ENCODE measurements at places on chromosomes 7 and 10. TPM values are rescaled to one million over a fixed set of nuclear protein-coding genes. Genes with fewer than 3 reads are reported as not detected.

FZD8 gene
- 3.8 TPM for total RNA-seq

- no peak for DNase-seq
Measured at GRCh38 chr7:108118959-108119358, 11.2 kb downstream of the LAMB4 start.

MYH16 gene
- not detected for total RNA-seq

METTL27 gene
- 2.5 TPM for total RNA-seq

DNA sequence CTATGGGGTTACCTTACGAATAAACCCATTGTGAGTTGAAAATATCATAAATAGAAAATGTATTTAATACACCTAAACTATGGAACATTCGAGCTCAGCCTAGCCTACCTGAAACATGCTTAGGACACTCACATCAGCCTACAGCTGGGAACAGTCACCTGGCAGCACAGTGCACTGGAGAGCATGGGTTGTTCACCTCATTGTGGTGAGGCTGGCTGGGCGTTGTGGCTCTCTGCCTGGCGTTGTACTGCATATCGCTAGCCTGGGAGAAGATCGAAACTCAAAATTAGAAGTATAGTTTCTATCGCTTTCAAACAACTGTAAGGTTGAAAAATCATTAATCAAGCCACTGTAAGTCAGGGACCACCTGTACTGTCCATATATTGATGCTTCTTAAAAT is 17.3 kb upstream of the HBP1 start:
- no peak for DNase-seq

DNA sequence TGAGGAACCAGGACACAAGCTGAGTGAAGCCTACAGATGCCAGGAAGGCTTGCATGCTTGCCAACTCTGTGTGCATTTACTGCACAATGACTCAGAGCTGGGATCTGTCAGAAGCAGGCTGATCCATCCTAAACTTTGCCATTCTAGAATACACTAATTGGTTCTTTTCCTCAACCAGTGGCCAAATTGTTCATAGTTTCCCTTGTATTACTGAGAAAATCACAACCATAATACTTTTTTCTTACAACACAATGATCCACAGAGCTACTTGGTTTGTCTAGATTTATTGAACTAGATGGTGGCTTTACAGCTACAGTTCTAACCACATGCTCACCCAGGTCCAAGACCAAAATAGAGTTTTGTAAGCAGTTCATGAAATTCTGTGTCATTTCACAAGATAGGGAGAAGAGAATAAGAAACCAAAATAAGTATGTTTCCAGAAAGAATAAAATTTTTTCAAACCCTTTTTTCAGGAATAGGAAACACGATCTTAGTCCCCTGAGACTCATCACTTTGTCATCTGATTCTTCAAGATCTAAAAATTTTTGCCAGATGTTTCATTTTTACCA is 21.0 kb upstream of the LRRC17 start:
- DNase-seq = no peak

DNA sequence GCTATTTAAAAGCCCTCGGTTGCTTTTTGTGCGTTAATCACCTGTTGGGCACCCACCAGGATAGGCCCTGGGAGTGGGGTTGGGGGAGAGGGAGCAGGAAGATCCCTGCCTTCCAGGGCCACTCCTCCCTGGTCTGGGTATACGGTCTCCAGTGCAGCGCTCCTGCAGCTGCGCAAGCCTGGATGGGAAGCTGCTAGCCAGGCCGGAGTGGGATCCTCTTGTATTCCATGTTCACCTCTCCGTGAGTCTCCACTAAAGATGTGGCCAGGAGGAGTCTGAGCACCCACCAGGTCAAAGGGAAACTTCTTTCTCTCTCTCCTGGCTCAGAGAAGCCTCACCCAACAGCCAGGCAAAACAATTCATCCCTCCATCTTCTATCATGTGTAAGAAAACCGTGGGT is 78.8 kb upstream of the ANLN start:
- DNase-seq = no peak

DNA sequence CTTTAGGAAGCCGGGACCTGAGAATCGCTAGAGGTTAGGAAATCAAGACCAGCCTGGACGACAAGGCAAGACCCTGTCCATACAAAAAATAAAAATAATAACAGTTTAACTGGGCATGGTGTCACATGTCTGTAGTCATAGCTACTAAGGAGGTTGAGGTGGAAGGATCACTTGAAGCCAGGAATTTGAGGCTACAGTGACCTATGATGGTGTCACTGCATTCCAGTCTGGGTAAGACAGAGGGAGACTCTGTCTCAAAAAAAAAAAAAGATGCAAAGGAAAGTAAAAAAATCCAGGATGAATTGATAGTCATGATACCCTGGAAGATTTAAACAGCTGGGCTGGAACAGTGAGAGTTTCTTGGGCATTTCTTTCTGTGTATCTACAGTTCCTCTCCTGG is 463.2 kb downstream of the GALNT17 start:
- no peak for DNase-seq

GRCh38 chr7:23285657-23286646 is 13.2 kb upstream of the MALSU1 start:
- DNase-seq = no peak

GRCh38 chr10:2759233-2759632 is 308.1 kb upstream of the PFKP start:
- no peak for DNase-seq

GRCh38 chr10:26741368-26741767 is 43.9 kb downstream of the PDSS1 start:
- DNase-seq = no peak

DNA sequence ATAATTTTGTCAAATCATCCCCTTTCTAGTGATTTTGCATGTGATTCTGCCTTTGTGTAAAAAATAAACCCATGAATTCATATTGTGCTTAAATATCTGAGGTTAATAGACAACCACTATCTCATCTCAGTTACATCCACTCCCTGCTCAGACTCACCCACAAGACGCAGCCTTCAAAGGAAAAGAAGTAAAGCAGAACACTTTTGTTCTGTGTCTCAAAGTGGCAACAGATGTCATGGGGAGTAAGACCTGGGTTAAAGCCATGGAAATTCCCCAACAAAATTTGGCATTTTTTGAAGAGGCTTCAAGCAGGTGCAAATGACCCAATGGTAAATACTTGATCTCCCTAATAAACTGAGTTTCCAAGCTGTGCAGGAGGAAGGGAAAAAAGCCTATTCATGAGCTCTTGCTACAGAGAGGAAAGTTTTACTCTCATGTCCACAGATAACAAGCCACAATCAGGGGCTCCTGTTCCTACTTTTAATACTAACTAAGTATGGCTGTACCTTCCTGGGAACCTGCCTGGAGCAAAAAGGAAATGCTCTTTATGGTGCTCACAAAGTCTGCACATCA is 4.7 kb downstream of the CYP3A7 start:
- no peak for DNase-seq

MYO3A gene
- not detected for total RNA-seq

MYOF gene
- 74.3 TPM for total RNA-seq

GRCh38 chr7:29606287-29606721 is 42.7 kb downstream of the PRR15 start:
- DNase-seq = no peak

CDK1 gene
- 1.9 TPM for total RNA-seq

DNA sequence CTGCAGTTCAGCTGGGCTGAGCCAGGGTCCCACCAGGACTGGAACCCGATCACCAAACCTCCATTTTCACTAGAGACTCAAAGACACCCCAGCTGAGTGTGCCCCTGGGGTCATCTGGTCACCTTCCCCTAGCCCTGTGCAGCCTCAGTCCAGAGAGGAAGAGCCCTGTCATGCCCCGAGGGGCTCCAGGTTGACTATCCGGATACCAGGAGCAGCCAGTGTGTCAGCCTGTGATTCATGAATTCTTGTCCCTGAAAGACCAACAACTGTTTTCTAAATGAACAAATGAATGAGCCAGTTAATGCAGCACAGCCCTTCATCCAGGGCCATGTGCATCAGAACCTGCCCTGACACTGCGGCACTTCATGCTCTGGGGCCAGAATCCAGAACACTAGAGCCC is 201.9 kb upstream of the TCERG1L start:
- DNase-seq = no peak

GRCh38 chr10:118210276-118210675 is 131.8 kb downstream of the FAM204A start:
- no peak for DNase-seq

DNA sequence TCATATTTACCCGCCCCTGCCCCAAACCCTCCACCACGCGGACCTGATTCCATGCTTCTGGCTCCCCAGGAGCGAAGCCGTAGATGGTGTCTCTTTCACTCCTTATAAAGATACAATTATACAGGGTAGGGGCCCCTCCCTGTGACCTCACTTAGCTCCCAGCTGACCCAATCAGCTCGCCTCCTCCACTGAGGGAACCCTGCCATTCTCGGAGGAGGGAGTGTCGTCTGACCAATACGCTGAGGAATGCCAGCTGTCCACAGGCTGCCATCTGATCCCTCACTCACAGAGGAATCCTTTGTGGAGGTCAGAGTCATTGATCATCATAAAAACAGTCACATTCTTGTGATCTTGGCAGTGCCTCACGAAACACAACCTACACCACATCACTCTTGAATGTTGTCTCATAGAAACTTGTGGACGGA is 67.5 kb upstream of the INSIG1 start:
- no peak for DNase-seq

DNA sequence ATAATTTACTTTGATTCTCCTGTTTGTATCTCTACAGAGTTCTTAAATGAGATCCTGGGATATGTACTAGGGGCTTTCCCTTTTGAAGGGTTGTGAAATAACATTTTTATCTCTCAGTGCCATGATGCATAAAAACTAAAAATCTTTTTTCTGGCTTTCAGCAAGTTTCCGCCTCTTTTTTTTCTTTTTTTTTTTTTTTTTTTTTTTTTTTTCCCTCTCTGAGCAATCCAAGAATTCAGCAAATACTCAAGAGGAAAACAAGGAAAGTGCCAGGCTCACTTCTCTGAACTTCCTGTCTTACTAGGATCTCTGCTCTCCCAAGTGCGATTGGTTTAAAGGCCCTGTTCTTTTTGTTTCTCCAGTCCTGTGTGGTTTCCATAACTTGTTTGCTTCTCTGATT is 79.9 kb downstream of the HYCC1 start:
- no peak for DNase-seq
